ENCODE measurements at places on chromosomes 5 and 9.

DNA sequence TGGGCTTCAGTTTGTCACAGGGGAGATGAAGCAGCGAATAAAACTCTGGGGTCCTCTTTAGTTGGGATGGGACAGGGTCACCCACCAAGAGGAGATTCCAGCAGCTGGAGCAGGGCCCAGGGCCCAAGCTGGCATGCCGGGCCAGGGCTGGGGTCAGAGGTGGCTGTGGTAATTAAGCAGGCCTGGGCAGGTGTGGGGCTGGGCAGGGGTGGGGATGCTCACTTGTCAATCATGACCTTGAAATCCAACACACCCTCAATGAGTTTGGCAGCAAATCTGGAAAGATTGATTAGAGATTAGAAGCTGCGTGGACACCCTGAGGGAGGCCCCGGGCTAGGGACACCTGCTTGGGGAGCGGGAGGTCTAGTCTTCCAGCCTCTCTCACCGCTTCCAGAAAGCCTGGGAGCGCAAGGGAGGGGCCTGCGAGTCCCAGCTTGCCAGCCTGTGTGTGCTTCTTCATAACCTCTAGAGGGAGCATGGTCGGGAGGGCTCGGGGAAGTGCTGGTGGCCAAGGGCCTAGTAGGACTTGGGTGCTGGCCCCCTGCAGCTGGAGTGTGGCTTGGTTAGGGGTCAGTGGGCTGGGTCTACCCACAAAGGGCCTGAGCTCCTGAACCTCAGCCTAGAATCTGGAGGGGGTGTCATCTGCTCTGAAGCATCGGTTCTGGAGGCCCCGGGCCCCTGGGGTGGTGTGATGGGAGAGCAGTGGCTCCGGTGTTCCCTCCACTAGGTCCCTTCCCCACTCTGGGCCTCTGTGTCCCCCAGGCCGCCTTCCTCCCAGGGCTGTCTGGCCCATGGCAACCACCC, 7.6 kb downstream of the CRAT start:
- no peak for DNase-seq

GRCh38 chr9:89388084-89388867, 70.0 kb downstream of the SECISBP2 start:
- DNase-seq: no peak

GRCh38 chr5:170365831-170366230, 23.3 kb downstream of the KCNMB1 start:
- DNase-seq: no peak

GRCh38 chr5:139755892-139756671, 39.5 kb upstream of the PSD2 start:
- no peak for DNase-seq

DNA sequence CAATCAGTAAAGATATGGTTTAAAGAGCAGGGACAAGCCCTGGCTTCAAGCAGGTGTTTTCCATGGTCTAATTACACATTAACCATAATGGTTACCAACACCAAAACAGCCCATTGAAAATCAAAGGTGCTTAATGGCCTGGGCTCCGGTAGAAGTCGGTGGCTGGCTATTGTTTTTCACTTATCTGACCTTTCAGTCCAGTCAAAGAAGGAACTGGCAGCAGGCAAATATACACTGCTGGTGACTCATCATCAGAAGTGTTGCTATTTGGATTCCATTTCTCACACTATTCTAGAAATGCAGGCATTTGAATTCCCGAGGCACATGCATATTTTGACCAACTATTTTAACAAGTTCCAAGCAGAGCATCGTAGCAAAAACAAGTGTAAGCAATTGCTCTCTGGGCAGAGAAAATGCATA, 26.3 kb upstream of the GABRP start:
- DNase-seq: no peak

All from effector CD8-positive, alpha-beta T cell (primary cell).